Coronary artery (tissue), 2 donors: ENCODE measurements at places on chromosomes 5 and 9.

GRCh38 chr5:36734422-36734821, 128.0 kb downstream of the SLC1A3 start:
- no peak for DNase-seq

DNA sequence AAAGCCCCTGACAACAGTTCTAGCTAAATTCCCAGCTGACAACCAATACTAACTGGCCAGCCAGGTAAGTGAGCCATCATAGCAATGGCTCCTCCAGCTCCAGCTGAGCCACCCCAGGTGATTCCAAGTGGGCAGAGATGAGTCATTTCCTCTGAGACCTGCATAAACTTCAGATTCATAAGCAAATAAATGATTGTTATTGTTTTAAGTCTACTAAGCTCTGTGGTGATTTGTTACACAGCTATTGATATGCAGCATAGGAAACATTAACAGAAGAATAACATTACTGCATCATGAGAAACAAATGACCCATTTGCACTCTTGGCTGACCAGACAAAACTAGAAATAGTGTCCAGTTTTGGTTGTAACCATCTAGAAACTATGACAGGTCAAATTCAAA, 60.3 kb downstream of the TTC39B start:
- DNase-seq = no peak

- no peak for DNase-seq
These were observed 22.7 kb upstream of the SMIM23 start for GRCh38 chr5:171762903-171763302.

DNA sequence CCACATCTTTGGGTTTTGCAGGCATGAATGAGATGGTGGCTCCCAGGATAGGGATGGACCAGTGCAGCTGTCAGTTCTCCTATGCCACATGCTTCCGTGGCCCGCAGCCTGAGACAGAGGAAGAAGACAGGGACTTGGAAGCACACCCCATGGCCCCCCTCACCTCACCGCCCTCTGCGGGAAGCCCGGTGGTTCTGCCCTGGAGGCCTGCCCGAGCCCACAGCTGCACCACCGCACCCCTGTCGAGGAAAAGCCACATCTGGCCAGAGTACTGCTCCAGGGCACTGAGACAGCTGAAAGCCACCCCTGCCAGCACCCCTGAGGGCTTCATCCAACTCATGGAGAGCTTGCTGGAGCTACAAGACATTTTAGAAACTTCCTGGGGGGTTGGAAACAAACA, 7.6 kb upstream of the TRMT10B start:
- no peak for DNase-seq

DNA sequence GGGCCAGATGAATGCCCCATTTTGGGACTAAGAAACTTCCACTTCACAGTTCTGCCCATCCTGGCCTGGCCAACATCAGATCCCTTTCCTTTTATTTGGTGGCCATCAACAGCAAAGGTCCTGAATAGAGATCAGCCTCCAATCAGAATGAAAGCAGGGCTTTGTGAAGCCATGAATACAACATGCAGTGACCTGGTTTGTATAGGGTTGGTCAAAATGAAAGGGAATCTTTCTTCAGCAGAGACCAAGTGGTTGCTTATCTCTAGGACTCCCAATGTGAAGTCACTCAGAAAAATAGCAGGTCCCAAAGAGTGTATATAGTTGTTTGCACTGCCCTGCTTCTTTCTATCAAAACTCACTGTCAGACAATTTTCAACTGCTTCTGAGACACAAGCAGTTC, 113.9 kb upstream of the SLC12A2 start:
- DNase-seq = no peak

- no peak for DNase-seq
These were observed 40.2 kb upstream of the DTWD2 start for GRCh38 chr5:119028575-119028974.

- no peak for DNase-seq
These were observed 8.5 kb upstream of the DENND1A start for GRCh38 chr9:123938401-123938800.

GRCh38 chr9:128068386-128069205, 564 bp downstream of the SLC25A25 start:
- no peak for DNase-seq

GRCh38 chr9:26077860-26078259, 399.6 kb upstream of the TUSC1 start:
- no peak for DNase-seq

DNA sequence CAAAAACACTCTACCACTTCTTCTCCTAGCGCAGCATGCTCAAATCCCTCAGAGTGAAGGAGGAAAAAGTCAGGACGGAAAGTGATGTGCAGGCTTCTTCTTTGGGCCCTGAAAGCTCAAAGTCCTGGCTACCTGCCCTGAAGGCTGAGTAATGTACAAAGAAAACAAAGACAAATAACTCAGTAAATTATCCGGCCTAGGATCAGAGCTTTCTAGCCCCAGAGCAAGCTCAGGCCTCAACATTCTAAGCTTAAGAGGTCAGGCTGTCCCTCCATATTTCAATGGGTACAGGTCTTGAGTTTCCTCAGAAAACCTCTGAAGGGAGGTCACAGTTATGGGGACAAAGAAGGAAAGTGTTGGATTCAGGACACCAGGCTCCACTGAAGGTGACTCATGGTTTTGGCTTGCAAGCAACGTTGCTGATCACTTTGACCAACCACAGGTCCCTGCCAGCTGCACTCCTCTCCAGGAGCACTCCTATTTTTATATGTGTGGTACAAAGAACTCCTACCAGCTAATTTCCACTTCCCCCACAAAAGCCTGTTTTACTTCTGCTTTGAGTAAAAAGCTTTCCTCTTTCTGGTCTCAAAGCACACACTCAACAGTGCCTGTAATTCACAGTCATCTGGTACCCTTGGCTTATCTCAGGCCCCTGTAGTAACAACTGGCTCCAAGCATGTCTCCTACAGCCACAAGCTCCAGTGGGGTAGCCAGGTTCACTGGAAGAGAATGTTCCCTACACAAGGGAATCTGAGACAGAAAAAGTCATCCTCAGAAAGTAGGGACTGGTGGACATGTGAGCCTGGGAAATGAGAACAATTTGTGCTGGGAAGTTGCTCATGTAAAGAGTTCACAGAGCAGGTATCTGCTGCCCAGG, 115.7 kb downstream of the UGCG start:
- no peak for DNase-seq

GRCh38 chr9:20722221-20722620, 38.2 kb downstream of the FOCAD start:
- DNase-seq = no peak

GRCh38 chr5:174608631-174609097, 115.7 kb upstream of the MSX2 start:
- no peak for DNase-seq

GRCh38 chr9:109440797-109441287, 57.3 kb downstream of the PTPN3 start:
- no peak for DNase-seq

GRCh38 chr9:72474676-72475075, 46.7 kb upstream of the TMC1 start:
- DNase-seq = no peak

GRCh38 chr9:105278751-105279150, 34.3 kb downstream of the SLC44A1 start:
- DNase-seq = no peak

- no peak for DNase-seq
These were observed 108.3 kb upstream of the GNA14 start for GRCh38 chr9:77756449-77756848.

- no peak for DNase-seq
These were observed 167.5 kb downstream of the TLE1 start for GRCh38 chr9:81521892-81522291.

DNA sequence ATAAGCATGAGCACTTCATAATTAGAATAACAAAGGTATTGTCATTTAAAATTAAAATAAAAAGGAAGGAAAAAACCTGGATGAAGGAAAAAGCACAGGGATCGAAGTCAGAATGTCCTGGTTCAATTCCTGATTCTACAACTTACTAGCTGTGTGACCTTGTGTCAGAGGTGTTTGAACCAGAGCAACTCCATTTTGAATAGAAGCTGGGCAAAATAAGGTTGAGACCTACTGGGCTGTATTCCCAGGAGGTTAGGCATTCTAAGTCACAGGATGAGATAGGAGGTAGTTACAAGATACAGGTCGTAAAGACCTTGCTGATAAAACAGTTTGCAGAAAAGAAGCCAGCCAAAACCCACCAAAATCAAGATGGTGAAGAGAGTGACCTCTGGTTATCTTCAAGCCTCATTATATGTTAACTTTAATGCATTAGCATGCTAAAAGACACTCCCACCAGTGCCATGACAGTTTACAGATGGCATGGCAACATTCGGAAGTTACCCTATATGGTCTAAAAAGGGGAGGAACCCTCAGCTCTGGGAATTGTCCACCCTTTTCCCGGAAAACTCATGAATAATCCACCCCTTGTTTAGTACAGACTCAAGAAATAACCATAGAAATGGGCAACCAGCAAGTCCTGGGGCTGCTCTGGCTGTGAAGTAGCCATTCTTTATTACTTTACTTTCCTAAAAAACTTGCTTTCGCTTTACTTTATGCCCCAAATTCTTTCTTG, 412.7 kb downstream of the PIK3R1 start:
- DNase-seq = no peak

DNA sequence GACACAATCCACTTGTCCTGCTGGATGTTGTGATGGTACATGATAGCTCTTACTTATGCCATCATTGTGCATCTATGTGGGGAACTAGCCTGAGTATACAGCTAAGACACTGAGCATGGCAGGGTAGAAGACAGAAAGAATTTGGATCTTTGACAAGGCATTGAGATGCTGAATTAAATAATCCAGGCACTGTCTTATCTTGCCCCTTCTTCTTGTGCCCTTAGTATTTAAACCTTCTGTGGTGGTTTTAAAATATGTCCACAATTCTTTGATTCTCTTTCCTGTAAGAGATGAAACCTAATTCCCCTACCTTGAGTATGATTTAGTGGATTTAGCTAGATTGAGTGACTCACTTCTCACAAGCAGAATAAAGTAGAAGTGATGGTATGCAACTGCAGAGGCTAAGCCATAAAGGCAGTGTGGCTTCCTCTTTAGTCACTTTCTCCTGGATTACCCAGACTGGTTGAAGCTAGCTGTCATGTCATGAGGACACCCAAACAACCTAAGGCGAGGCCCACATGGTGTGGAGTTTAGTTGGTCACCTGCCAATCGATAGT, 174.0 kb upstream of the NREP start:
- DNase-seq = no peak

DNA sequence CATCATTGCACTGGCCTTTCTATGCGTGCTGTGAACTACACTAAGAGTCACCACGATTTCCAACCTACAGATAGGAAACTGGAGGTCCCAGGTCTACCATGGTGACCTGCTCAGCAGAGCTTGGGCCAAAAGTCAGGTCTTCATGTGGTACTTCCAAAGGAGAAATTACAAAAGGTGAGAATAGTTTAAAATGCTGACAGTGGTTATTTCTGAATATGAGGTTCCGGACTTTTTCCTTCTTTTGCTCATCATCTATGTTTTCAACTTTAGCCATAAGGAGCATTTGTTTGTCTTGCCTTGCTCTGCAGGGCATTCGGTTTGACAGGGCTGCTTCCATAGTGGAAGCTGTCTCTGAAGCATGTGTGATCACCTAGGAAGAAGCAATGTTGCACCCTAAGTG, 282.1 kb upstream of the IRX1 start:
- DNase-seq = no peak

- DNase-seq = peak; percentile 35
These were observed 5.1 kb upstream of the ORM1 start for GRCh38 chr9:114317665-114318357.

DNA sequence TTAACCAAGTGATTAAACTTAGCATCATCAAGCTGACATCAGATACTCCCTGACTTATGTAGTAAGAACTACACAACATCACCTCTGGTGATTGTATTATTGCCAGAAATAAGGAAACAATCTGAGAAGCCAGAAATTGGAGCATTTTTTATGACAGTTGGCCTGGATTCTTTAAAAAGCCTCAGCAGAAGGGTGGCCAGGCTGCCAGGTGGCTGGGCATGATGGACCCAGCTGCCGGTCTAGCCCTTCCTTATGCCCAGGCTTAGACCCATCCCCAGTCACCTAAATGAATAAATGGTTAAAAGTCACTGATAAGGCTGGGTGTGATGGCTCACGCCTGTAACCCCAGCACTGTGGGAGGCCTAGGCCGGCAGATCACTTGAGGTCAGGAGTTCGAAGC, 12.8 kb downstream of the OR1K1 start:
- DNase-seq = no peak

DNA sequence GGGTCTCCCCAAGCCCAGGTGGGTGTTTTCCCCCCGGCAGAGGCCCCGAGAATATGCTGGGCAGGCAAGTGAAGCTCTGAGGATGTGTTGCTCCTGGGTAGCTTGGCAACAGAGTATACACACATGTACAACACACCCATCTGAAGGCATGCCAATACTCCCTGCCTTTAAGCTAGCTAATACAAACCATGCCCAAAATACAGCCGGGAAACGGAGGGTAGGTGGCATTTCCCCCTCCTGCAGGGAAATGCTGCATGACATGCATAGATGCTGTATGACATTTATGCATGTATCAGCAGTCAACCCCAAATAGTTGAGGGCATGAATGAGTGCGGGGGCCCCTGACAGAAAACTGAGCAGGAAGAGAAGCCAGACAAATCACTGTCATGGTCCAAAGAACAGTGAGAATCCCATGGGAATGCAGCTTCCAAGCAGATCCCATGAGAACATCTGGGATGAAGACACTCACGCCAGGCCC, 614.1 kb downstream of the EBF1 start:
- DNase-seq = no peak
